ENCODE measurements at places on chromosomes 4 and X. TPM values are rescaled to one million over a fixed set of nuclear protein-coding genes. Genes with fewer than 3 reads are reported as not detected.

- DNase-seq = no peak
Observed at GRCh38 chr4:176838601-176839433, 46.1 kb upstream of the VEGFC start.

NPFFR2 gene
- total RNA-seq = not detected

DNA sequence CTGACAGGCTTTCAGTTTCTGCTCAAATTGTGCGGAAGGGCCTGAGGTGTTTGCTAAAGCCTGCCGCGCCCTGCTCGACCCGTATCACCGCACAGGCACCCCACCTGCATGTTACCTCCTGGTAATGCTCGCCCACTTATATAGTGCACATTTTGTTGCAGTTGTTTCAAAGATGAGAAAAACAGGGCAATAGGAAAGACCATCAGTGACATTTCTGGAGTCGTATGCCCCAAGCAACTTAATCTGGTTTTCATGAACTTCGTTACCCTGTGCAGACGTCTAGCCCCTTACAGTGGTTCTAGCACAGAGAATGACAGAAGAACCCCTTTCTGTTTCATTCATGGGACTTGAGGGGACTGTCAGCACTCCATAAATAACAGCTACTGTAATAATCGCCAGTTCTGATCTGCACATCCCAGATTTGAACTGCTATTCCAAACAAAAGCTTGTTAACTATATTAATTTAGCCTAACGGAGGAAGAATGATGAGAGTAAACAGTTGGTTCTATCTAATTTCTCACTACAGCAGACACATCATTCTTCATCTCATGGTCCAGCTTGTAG lies 940 bp upstream of the DCTD start:
- no peak for DNase-seq

- DNase-seq = peak; percentile 87
Observed at GRCh38 chr4:1082215-1083182, 30.9 kb downstream of the RNF212 start.

DNA sequence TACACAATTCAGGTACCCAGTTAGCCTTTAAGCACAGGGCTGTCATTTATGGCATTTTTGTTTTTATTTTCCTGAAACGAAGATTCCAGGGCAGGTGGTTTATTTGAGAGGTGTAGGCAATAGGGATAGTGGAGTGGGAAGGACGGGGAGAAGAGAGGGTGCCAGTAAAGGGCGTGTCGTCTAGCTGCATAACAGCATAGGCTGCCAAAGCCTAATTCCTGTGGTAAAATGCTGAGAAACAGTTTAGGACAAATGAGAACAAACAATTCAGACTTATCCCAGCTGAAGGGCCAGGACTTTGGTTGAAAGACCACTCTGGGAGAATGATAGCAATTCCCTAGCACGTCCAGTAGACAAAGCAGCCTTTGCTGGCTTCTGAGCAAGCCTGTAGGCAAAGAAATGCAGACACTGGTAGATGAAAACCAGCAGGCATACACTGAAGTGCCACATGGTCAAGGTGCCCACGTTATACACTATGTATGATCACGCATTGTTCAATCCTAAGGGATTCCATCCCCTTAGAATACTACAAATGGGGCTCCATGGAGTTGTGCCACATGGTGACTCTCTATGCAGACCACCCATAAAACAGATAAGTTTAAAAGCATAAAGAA lies 70.6 kb downstream of the PKD2 start:
- DNase-seq = no peak

DNA sequence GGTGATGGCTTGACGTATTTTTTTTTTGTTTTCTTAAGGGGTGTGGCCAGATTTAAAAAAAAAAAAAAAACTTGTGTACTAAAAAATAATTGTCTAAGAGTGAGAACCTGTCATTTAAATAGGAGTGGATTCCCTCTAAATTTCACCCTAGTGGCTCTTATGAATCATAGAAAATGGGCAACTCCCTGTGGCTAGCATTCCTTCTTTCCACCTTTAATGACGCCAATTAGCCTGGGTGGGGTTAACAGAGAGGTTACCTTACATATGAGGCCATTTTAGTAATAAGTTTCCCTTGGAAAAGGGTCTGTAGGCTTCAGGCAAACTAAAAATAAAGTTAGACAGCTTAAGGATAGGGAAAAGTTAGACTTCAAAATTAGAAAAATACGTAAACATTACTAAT lies 223.5 kb upstream of the FAM241A start:
- DNase-seq = no peak

MAGEC1 gene
- total RNA-seq = not detected

DNA sequence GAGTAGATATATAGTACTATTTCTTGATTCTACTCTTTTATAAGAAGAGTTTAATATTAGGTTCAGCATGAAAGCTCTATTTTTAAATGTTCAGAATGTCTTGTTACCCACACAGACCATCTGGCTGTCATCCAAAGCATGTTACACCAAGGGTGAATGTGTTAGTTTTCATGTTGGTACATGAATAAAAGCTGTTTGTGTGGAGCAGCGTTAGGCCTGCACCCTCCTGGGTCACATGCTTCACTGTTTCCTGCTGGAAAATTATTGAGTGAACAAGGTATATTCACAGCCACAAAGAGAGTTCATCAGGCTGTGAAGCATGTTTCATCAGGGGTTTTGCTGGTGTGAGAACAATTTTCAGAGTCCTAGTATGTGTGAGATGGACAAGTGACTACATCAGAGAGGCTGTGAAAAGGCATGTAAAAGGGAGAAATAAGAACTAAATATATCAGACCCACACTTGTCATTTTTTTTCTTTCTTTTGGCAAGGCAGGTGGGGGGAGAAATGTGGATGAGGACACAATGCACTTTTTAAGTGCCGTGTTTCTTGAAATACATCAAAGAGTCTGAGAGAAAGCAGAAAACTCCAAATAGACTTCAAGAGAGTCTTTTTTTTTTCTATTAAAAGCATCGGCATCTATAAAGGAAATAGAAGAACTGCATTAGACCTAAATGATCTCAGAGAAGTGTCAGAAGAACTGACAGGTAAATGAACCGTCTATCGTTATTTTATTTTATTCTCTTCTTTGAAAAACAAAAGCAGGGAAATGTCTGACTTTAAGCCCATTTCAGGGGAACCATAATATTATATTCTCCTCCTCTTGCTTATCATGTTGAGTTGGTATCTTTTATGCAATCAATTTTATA lies 2429.7 kb downstream of the PCDH7 start:
- DNase-seq = no peak

VCX3B gene
- total RNA-seq = not detected

GRCh38 chr4:148283665-148284064 lies 158.5 kb downstream of the NR3C2 start:
- no peak for DNase-seq

SORBS2 gene
- 36.5 TPM for total RNA-seq

DNA sequence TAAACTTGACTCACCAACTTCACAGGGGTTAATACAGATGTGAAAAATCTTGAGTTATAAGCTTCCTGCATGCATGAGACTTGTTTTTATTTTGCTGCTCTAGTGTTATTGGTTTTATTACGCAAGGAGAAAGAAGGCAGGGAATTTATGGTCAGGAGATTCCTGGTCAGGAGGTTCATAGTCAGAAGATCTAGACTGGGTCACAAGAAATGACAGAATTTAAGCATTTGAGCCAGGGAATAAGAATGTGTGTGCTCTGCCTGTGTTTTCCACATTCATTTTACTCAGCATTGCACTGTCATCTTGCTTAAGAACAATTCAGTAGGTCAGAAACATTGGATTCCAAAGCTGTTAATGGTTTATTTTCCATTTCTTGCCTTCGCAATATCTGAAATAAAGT lies 2522.1 kb downstream of the ARAP2 start:
- DNase-seq = no peak

GRCh38 chr4:38785041-38785790 lies 2.4 kb upstream of the TLR10 start:
- no peak for DNase-seq

MAGEA4 gene
- not detected for total RNA-seq

All from left lung (tissue), 14 donors.